Right lobe of liver (tissue), 6 donors: ENCODE measurements at places on chromosomes 1 and 21.

GRCh38 chr1:18009055-18009454 is 98.5 kb upstream of the IGSF21 start:
- no peak for DNase-seq
- no peaks in the 10 kb centered on the region for H3K36me3 ChIP-seq
- no peaks in the 10 kb centered on the region for H3K27me3 ChIP-seq
- no peak overlapping the region for H3K27ac ChIP-seq
- no peaks in the 10 kb centered on the region for H3K4me1 ChIP-seq
- H3K4me3 ChIP-seq = no peak overlapping the region

DNA sequence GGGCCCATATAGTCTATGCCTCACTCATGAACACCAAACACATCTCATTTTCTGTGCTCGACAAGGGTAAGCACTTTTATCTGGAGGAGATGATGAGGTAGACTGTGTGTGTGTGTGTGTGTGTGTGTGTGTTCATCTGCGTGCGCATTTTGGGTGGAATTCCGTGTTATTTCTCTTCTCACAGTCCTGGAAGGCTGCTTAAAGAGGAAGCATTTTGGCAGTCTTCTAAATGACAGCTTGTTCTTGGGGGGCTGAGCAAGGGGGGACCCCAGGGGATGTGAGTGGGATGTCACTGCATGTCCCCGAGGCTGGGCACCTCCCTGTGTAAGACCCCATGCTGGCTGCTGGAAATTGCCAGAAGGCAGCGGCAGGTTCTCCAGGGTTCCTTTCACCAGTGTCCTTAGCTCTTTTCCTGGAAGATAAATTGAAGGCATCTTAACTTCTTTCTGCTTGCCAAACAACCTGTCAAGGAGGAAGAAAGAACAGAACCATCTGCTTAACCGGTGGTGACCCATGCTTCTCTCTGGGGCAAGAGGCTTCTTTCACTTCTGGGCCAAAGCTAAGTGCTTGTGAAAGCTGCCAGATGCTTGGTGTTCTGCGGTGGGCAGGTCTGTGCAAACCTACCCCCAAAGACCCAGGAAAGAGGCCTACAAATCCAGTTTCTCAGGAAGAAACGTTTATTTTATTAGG is 9.9 kb upstream of the RD3 start:
- H3K4me1 ChIP-seq = no peaks in the 10 kb centered on the region
- no peak overlapping the region for H3K4me3 ChIP-seq
- no peaks in the 10 kb centered on the region for H3K36me3 ChIP-seq
- no peak overlapping the region for H3K27ac ChIP-seq
- DNase-seq = no peak

DNA sequence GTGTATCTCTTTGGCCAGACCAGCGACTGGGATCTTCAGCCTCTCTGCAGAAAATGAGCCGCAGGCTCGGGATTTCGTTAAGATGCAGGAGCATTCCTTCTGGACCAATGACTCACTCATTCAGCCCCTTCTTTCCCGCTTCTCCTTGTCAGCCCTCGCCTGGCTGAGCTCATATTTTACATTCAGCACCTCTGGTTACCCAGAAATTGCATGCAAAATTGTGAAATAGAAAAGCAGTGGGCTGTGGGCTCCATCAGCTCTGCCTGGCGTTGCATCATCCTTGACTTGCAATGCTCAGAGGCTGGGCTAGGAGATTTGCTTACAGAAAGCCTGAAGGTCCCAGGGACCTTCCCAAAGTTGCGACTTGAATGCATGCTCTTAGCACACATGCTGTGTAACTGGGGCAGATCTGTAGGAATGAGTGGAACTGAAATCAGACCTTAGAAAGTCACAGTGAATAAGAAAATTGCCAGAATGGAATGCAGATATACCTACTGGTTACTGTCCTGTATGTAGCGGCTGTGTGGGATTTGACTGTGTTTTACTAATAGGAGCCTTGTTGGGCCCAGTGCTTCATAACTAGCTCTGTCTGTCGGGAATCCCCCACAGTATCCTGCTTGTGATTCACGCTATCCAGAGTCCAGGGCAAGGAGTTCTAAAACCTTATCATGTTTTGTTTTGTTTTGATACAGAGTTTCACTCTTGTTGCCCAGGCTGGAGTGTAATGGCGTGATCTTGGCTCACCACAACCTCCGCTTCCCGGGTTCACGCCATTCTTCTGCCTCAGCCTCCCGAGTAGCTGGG is 444.8 kb downstream of the KIF26B start:
- no peak for DNase-seq
- no peak overlapping the region for H3K27ac ChIP-seq
- H3K4me1 ChIP-seq = no peaks in the 10 kb centered on the region
- H3K4me3 ChIP-seq = no peak overlapping the region

DNA sequence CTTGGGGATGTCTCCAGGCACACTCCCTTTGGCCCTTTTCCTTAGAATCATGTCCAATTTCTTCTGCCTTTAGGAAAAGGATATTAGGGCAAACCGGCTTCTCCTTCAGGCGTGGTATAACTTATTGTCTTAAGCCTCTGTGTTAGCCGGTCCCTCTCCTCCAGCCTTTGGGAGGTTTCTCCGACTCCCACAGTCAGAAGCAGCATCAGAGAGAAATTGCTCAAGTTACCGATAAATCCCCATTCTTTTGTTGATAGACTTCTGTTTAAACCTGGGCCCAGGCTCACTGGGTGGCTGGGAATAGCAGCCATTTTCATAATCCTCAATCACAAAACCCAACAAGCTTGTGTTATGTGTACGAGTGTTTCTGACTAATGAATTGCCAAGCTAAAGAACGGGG is 85.4 kb upstream of the KAZN start:
- no peak for DNase-seq
- H3K4me3 ChIP-seq = no peak overlapping the region
- no peaks in the 10 kb centered on the region for H3K27me3 ChIP-seq
- H3K36me3 ChIP-seq = no peaks in the 10 kb centered on the region
- no peak overlapping the region for H3K27ac ChIP-seq

- H3K27ac ChIP-seq = no peak overlapping the region
- no peak overlapping the region for H3K4me3 ChIP-seq
Observed at GRCh38 chr1:88744142-88744541, 60.1 kb downstream of the PKN2 start.

DNA sequence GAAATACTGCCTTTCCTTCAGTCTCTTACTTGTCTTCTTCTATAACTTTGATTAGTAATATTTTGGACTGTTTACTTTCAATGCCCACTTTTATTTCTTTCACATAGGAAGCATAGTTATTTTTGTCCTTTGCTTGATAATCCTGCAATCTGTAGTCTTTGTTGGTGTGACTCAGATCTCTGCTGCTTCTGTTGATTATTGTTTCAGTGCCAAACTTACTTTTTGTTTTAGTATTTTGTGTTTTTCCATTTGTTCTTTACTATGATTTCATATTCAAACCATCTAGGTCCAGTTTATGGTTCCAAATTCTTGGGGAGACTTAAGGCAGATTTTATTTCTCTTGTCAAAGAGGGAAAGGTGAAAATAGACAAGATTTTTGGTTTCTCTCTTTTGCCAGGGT is 399.9 kb downstream of the HLX start:
- H3K27ac ChIP-seq = no peak overlapping the region
- H3K27me3 ChIP-seq = no peaks in the 10 kb centered on the region
- DNase-seq = no peak
- H3K36me3 ChIP-seq = no peaks in the 10 kb centered on the region
- H3K4me1 ChIP-seq = no peaks in the 10 kb centered on the region
- H3K4me3 ChIP-seq = no peak overlapping the region

DNA sequence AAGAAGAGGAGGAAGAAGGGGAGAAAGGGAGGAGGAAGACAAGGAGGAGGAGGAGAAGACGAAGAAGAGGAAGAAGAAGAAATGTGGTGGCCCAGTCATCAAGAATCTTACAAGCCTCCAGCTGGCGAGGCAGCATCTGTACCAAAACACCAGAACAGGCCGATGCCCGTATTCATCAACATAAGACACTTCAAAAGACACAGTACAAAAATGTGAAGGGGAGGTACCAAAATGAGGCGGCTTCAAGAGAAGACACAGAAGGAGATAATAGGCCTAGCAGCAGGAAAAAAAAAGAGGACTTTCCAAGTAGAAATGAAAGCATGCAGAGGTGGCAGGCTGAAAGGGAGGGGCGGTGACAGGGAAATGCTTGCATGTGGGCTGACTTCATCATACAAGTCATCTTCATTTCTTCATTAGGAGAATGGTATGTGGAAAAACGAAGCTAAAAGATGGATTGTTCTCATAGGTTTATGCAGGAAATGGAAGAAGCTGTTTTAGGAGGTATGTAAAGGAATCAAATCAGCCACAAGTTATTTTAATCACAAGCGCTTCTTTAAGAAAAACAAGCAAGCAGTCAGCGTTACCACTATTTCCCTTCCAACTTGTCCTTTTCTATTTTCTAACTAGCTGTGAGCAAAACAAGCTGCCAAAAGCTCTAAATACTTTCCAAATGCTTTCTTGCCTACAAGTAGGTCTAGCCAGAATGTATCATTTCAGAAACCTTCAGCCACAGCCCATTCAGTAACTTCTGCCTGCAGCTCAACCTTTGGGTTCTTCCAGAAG is 192.3 kb downstream of the SLC45A1 start:
- DNase-seq = peak; percentile 27
- no peaks in the 10 kb centered on the region for H3K36me3 ChIP-seq
- H3K4me1 ChIP-seq = no peaks in the 10 kb centered on the region
- no peaks in the 10 kb centered on the region for H3K27me3 ChIP-seq
- H3K27ac ChIP-seq = no peak overlapping the region
- H3K4me3 ChIP-seq = no peak overlapping the region

DNA sequence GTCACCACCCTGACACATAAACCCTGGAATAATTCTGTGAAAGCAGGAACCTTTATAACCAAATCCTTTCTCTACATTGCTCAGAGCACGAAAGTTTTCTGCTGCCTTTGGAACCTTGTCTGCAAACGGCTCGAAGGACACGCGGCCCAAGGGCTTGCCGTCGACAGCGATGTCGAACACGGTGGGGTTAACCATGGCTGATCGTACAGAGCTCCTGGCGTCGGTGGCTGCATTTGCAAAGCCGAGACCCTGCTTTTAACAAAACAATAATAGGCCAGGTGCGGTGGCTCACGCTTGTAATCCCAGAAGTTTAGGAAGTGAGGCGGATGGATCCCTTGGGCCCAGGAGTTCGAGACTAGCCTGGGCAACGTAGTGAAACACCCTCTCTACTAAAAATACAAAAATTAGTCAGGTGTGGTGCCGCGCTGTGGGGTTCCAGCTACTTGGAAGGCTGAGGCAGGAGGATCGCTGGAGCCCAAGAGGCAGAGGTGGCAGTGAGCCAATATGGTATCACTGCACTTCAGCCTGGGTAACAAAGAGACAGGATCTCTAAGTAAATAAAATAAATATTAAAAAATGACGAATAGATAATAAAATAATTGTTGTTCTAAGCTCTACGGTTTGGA is 2.2 kb upstream of the EIF2B3 start:
- H3K36me3 ChIP-seq = no peaks in the 10 kb centered on the region
- DNase-seq = no peak
- no peaks in the 10 kb centered on the region for H3K4me1 ChIP-seq
- no peak overlapping the region for H3K27ac ChIP-seq
- no peak overlapping the region for H3K4me3 ChIP-seq
- no peaks in the 10 kb centered on the region for H3K27me3 ChIP-seq

DNA sequence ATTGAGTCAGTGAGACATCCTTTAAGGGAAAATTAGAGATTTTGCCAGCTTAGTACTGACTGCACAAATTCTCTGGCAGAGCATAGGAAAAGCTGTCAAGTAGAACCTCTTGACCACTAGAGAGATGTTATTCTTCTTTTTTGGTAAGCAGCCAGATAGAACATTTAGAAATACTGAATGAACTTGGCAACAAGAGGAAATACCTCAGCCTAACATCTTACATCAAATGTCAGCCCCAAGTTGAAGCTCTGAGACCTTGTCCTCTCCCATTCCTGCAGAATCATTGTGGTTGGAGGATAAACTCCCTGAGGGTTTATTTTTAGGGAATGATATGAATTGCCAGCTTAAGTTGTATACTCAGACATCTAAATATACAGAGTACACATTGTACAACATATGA is 53.5 kb downstream of the MIGA1 start:
- H3K4me1 ChIP-seq = peaks cover 9% of the 10 kb centered on the region
- H3K27me3 ChIP-seq = no peaks in the 10 kb centered on the region
- H3K36me3 ChIP-seq = no peaks in the 10 kb centered on the region
- no peak for DNase-seq

GRCh38 chr1:1199961-1200875 is 6.2 kb downstream of the TNFRSF18 start:
- no peaks in the 10 kb centered on the region for H3K36me3 ChIP-seq
- no peak overlapping the region for H3K4me3 ChIP-seq
- DNase-seq = peak; percentile 37

DNA sequence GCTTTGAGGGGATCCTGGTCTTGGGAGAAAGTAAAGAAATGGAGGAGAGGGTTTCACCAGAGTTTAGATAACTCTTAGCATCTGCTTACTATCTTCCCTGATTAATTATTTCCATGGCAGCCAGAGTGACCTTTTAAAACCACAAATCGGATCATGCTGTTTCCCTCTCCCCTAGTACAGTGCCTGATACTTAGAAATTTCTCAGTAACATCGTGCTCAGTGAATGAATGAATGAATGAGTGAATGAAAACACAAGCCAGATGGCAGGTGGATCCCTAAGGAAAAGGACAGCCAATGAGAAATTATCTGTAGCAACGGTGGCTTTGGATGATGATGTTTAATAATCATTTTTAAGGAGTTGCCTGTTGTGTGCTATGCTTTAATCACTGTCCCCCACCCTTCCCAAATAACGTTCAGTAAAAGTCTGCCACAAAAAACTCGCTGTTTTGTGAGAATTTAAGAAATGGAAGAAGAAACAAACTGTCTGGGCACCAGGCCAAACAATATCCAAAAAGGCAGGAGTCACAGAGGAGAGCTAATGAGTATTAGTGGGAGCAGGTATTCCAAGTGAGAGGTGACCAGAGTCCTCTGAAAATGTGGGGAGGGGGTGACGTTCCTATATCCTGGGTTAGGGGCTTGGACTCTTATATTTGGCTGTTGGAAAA is 737 bp upstream of the SMAP2 start:
- no peaks in the 10 kb centered on the region for H3K36me3 ChIP-seq
- peaks cover 12% of the 10 kb centered on the region for H3K4me1 ChIP-seq
- H3K27ac ChIP-seq = no peak overlapping the region
- no peak for DNase-seq
- no peak overlapping the region for H3K4me3 ChIP-seq

- no peaks in the 10 kb centered on the region for H3K4me1 ChIP-seq
- no peak overlapping the region for H3K27ac ChIP-seq
- H3K36me3 ChIP-seq = no peaks in the 10 kb centered on the region
- no peak overlapping the region for H3K4me3 ChIP-seq
Observed at GRCh38 chr1:46456411-46456963, 33.1 kb upstream of the DMBX1 start.

GRCh38 chr1:197130677-197131304 is 15.7 kb downstream of the ASPM start:
- H3K27ac ChIP-seq = no peak overlapping the region
- H3K27me3 ChIP-seq = no peaks in the 10 kb centered on the region
- no peaks in the 10 kb centered on the region for H3K36me3 ChIP-seq
- no peak for DNase-seq

DNA sequence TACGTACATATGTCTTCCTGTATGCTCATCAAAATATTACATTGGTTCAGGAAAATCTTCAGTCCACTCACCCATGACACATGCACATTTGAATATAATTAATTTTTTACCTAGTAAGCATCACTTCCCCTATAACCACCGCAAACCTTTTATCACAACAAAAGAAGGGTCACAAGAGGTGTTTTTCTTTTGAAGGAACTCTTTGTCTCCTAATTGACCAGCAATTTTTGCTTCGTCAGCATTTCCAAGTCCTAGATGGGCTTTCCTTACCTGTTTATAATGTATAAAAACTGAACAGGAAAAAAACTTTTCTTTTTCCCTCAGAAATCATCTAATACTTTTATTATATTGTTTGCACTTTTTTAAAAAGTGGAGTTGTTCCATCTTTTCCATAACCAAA is 631.3 kb downstream of the PLA2G4A start:
- DNase-seq = no peak
- H3K4me3 ChIP-seq = no peak overlapping the region
- H3K27me3 ChIP-seq = no peaks in the 10 kb centered on the region
- H3K4me1 ChIP-seq = no peaks in the 10 kb centered on the region
- H3K27ac ChIP-seq = no peak overlapping the region
